ENCODE measurements at places on chromosomes 7 and 10. TPM values are rescaled to one million over a fixed set of nuclear protein-coding genes. Genes with fewer than 3 reads are reported as not detected.

DNA sequence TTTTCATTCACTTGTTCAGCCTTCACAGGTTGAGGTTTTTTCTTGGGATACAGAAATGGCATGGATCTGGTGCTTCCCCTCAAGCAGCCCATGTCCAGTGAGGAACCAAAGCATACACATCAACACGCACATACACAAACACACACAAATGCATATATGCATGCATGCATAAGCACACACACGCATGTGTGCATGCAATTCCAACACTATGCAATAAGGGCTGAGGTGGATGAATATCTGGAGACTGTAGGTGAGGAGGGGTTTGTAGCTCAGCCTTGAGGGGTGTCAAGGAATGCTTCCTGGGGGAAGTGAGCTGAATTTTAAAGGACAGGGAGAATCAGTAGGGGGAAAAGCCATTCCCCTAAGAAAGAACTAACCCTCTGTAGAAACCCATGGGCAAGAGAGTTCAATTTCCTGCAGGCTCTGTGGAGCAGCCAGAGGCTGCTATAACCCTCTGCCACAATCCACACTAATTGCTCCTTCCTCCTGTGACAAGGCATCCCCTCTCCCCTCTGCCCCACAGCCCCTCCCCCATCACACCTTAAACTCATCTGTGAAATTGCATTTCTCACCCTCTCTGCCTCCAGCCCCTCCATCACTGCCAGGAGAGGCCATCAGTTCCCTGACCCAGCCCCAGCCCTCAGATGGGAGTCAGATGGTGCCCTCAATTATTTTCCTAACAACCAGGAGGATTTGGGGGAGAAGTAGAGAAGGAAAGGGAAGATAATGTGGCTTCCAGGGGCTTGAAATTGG, 316.4 kb downstream of the RPS24 start:
- no peaks in the 10 kb centered on the region for H3K36me3 ChIP-seq
- DNase-seq, result no peak
- no peak overlapping the region for H3K27ac ChIP-seq

- no peaks in the 10 kb centered on the region for H3K4me1 ChIP-seq
- H3K27me3 ChIP-seq, result no peaks in the 10 kb centered on the region
- H3K4me3 ChIP-seq, result no peak overlapping the region
- H3K27ac ChIP-seq, result no peak overlapping the region
Measured at GRCh38 chr7:43838201-43838658, 31.1 kb downstream of the MRPS24 start.

- H3K27me3 ChIP-seq, result no peaks in the 10 kb centered on the region
- no peak overlapping the region for H3K27ac ChIP-seq
- H3K4me3 ChIP-seq, result no peak overlapping the region
- H3K4me1 ChIP-seq, result peaks cover 6% of the 10 kb centered on the region
- no peak for DNase-seq
Measured at GRCh38 chr7:133676805-133677370, 424.0 kb downstream of the EXOC4 start.

GRCh38 chr10:13971601-13972475, 358.9 kb downstream of the FRMD4A start:
- H3K4me3 ChIP-seq, result no peak overlapping the region

IGFBP3 gene
- total RNA-seq, result 37.0 TPM

ADRA2A gene
- 0.09 TPM for total RNA-seq

Data from thymus (tissue), 14 donors.